ENCODE measurements at places on chromosomes 6 and 20.

GRCh38 chr6:164916087-164916486, 393.3 kb downstream of the C6orf118 start:
- DNase-seq: no peak

DNA sequence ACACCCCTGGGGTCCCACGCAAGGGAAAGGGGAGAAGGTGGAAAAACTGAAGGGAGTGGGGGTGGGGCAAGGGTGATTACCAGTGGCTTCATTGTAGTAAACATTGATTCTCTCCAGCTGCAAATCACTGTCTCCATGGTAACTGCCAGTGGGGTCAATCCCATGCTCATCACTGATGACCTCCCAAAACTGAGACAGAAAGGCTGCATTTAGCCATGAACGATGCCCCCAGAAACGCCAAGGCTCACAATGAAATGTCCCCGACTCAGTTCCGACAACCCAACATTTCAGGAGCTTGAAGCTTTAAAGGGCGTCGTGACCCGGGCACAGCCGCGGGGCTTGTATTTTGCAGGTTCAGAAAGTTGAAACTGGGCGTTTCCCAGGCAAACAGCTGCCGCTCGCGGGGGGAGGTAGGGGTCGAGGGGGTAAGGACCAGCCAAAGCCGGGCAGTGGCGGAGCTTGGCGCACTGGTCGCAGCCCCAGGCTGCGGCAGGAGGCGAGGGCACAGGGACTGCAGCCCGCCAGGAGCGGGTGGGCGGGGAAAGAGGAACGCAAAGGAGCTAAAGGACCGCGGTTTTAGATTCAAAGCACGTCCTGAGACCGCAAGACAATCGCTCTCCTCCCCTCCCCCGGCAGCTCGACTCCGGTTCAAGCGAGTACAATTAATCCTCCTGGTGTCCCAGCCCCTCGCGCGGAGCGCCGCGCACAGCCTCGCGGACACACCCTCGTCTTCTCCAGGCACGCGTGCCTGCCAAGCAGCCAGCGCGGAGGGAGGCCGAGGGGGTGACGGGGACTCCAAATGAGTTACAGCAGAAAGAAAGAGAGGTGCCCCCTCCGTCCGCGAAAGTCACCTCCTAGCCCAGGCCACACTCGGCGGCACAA, 731 bp downstream of the TUBB2B start:
- no peak for DNase-seq

DNA sequence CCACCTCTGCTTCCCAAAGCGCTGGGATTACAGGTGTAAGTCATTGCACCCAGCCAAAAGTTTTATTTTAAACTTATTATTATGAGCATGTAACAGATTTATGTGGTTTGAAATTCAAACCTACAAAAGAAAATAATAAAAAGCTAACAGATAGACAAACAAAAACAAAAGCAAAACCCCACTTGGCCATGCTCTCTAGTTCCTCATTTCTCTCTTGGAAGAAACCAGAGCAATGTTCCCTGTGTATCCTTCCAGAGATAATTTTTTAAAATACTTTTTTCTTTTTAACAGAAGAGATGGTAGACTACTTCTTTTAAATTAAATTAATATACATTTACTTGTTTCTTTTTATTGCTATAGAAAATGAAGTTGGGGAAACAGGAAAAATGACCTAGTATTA, 28.0 kb upstream of the SLC17A3 start:
- no peak for DNase-seq

- DNase-seq: no peak
Observed at GRCh38 chr6:101705866-101706265, 312.4 kb downstream of the GRIK2 start.

GRCh38 chr6:114467931-114468330, 125.1 kb upstream of the HS3ST5 start:
- no peak for DNase-seq

GRCh38 chr6:24415753-24416152, 13.0 kb downstream of the MRS2 start:
- no peak for DNase-seq

- DNase-seq: no peak
Observed at GRCh38 chr20:59468831-59469230, 135.5 kb upstream of the PHACTR3 start.

DNA sequence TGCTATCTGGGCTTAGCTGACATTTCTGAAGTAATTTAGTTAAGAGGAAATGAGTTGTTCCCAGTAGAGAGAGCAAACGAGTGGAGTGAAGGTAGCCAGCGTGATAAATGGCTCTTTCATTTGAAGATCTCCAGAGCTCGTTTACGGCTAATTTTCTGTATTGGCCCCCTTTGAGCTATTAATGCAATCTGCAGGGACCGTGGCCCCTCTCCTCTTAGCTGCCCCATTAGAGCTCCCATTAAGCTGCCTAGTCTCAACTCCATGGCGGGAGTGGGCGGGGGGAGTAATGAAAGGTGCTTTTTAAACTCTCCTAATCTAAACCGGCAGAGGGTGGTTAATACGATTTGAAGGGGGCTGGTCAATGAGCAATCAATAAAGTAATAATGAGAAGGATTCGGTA, 12.5 kb downstream of the TFAP2B start:
- no peak for DNase-seq

DNA sequence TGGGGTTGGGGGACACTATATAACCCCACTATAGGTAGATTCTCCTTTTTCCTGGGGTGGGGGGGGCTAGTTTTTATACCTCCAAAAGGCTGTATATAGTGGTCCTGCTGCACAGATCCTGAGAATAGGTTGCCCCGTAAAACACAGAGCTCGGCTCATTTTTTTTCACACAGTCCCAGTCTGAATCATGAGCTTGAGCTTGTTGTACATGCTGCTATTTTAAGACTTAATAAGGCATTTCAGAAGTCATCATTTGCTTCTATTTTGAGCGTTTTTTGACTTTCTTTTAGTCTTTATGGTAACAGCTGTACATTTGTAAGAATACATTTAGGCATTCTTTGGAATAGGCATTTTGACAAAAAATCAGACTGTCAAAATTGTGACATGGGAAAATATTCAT, 30.5 kb downstream of the SLC9A8 start:
- DNase-seq: no peak

- no peak for DNase-seq
Observed at GRCh38 chr6:140773276-140773675, 1359.4 kb upstream of the GJE1 start.

DNA sequence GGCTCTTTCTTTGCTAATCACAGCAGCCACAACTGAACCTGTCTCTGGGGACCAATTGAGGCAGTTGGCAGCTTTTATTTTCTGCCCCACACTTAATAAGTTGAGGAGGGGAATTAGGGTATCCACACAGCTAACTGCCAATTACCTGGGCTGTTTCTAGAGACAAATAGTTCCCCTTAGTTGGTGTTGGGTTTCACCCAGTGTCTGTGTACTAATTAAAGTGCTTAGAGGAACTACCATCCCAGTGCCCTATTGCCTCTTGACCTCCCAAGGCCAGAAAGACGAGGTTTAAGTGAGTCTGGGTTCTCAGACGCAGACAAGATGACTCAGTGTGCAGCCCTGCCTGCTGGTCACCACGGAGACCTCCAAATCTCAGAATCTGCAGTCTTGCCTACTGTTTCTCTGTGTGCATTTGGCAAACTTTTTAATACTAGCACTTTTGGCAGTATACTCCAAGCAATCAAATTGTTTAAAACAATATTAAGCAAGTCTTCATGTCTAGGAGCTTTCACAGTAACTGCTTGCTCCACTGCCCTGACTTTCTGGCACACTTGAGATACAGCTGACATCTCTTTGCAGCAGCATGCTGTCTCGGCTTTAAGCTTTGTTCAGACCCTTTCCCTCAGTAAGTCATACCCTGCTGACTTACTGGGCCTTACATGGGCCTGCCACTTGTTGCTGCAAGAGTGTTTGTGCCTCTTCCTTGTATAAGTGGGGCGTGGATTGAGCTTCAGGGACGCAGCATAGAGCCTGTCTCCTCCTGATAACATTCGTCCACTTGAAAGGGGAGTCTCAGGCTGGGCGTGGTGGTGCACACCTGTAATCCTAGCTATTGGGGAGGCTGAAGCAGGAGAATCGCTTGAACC, 31.9 kb downstream of the STK35 start:
- no peak for DNase-seq

GRCh38 chr6:157240059-157240959, 83.0 kb downstream of the TMEM242 start:
- peak; percentile 24 for DNase-seq

DNA sequence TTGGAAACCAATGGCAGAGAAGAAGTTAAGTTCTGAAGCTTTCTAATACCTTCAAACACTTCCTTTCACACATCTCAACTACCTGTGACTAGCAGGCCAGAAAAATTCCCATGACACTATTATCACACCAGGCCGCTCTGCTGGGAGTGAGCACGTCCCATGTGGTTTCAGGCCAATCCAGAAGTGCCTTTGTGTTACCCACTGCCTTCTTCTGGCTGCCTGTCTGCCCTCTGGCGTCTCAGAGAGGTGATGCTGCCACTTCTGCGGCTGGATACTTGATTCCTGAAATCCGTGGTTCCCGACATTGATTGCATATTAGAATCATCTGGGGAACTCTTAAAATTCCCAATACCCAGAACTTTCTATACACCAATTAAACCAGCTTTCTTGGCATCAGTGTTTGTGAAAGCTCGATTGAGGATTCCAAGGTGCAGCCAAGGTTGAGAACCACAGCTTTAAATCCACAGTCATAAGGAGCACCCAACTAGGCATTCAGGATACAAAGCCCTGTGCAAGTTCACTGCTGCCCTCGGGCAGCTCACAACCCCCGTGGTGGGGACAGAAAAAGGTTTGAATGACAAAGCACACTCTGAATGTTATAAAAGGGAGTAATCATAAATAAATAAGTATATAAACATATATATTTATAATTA, 65.6 kb downstream of the STMND1 start:
- DNase-seq: peak; percentile 13

DNA sequence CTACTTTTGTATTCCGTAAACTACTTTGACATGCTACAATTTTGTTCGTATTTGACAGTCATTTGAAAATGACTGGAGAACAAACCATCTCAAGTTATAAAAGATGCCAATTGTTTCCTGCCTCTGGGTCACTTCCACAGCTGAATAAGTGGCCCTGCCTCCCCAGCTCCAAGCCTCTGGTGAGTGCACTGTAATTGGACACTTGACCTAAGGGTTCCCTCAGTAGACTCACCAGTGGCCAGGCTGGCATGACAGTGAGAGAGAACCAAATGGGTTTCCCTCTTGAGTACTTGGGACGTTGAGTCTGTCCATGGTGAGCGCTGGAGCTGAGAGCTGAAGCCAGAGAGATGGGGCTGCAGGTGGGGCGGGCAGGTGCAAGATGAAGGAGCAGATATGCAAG, 57.1 kb downstream of the SLC35D3 start:
- no peak for DNase-seq

- no peak for DNase-seq
Observed at GRCh38 chr6:117354671-117355070, 71.1 kb downstream of the ROS1 start.

Data from cerebellar cortex (tissue), 1 donor.